ENCODE measurements at places on chromosomes 2 and 18.

DNA sequence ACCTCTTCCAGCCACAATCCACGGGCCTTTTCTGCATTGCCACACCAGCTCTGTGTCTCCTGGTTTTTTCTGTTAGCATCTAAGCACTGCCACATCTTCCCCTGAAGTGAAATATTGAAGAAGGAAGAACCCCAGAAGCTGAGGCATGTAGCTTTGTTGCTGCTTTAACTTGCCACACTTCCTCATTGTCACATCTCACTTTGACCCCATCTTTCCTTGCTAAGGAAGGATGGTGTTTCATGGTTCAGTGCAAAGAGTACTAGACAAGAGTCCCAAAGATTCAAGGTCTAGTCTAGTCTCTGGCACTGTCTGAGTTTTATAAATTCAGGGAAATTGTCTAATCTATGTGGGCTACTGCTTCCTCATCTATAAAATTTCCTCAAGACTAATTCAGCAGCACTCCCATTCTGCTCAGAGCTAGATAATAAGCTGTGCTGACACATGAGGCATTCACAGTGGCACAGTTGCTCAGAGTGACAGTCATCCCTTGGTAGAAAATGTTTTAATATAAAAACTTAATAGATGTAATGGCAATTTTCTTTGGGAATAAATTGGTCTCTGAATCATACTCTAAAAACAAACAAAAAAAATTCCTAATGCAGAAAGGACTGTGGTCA lies 483.0 kb upstream of the ID2 start:
- DNase-seq = no peak

GRCh38 chr2:64212346-64212745 lies 68.1 kb upstream of the PELI1 start:
- DNase-seq = no peak

- DNase-seq = no peak
Observed at GRCh38 chr2:50773211-50773932, 258.6 kb downstream of the NRXN1 start.

DNA sequence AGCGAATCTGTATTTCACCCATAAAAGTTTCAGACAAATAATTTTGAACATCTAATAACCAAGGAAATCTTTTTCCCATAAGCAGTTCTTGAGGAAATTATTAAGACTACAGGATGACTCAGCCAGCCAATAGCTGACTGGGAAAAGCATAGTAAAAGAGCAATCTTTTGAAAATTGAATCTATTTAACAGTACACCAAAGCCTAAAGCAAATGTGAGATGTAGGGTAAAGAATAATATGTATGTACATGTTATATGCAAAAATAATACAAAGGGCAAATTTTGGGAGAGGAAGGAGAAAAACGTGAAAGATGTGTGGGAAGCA lies 12.6 kb upstream of the KDSR start:
- no peak for DNase-seq
